ENCODE measurements at places on chromosomes 4 and X.

- no peak for DNase-seq
These were observed 3.3 kb upstream of the ADH7 start for GRCh38 chr4:99438405-99438780.

- no peak for DNase-seq
These were observed 28.2 kb downstream of the PNMA6E start for GRCh38 chrX:153372949-153373348.

GRCh38 chr4:169583563-169583962, 28.8 kb downstream of the NEK1 start:
- no peak for DNase-seq

DNA sequence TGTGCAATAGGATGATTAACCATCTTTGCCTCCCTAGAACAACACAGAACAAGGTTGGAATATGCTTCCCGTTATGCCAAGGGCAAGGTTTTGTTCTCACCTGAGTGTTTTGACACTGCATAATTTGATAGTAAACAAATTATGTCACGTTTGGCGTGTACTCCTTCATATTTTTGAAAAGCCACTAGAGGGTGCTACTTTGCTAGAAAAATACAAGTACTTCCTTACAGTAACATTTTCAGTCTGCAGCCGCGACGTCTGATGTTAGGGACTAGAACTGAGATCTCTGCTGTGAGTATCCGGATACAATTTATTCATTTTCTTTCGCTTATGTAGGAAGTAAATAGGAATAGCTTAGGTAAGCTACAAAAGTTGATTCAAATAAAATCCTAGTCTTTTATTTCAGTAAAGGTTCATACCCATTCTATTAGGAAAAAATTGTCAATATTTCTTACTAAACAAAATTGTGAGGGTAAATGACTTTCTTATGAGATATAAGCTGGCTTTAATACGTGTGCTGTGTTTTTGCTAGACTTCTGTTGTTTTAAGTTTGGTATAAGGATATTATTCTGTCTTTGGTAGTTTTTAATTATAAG, 181.1 kb upstream of the WDFY3 start:
- peak; percentile 35 for DNase-seq

- DNase-seq, result peak; percentile 52
These were observed 63.5 kb downstream of the GPC3 start for GRCh38 chrX:133921764-133922389.

GRCh38 chrX:110218591-110218990, 99.3 kb downstream of the AMMECR1 start:
- no peak for DNase-seq

GRCh38 chr4:169998981-169999380, 27.2 kb downstream of the MFAP3L start:
- DNase-seq, result no peak

GRCh38 chrX:80747832-80748231, 61.8 kb downstream of the BRWD3 start:
- DNase-seq, result no peak

- no peak for DNase-seq
These were observed 210.7 kb upstream of the EOLA2 start for GRCh38 chrX:150148749-150149672.

DNA sequence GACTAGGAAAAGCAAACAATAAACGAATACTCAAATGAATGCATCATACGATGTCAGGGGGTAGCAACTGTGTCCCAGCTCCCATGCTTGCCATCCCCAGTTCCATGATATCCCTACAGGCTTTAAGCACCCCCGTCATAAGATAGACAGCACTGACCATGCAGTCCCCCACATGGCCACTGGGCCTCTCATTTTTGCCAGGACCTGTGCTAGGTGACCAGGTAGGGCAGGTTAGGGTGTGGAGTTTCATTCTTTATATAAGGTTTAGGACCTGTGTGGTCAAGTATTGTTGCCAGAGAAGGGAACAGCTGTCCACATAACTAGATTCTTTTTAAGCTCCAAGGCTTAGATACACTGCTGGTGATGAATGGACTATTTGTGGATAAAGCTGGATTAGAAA, 9.7 kb downstream of the PPEF2 start:
- no peak for DNase-seq

DNA sequence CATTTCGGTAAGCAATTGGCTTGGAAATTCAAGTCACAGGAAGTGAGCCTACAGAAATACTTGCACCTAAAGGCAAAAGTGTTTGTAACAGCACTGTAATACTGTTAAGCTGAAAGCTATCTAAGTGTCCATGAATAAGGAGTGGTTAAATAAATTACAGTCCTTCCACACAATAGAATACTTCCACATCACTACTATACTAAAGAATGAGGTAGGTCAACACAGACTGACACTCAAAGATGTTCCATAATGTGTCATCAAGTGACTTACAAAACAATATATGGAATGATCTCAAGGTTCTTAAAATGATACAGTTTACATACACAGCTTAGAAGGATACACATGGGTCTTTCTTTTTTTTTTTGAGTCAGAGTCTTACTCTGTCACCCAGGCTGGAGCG, 27.0 kb downstream of the SLC10A6 start:
- DNase-seq, result no peak

DNA sequence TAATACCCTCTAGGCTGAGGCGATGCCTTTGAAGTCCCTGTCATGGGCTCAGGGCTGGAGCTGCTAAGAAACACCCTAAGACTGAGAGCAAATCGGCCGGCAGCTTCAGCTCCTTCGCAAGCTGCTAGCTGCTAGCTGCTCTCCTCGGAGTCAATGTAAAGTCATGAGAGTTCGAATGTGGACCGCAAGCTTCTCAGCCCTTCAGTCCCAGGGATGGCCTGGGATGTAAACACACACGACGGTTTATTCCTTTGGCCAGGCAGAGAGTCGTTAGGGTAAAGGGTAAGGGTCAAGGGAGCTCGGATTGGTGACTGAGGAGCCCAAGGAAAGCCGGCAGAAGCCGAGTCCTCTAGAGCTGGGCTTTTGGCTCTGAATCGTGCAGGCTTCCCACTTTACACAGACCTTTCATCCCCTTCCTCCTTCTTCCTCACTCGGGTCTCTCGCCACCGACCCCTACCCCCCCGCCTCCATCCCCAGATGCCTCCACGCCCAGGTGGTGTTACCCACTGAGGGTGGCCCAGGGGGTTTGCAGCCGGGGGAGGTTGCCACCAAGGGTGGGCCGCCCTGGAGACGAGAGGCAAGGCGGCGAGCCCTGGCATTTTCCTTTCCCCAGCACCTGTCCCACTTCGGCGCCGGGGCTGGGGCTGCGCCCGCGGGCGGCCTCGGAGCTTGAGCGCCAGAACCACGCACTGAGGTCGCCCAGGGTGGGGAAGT, 3.1 kb upstream of the BCORL1 start:
- peak; percentile 26 for DNase-seq

DNA sequence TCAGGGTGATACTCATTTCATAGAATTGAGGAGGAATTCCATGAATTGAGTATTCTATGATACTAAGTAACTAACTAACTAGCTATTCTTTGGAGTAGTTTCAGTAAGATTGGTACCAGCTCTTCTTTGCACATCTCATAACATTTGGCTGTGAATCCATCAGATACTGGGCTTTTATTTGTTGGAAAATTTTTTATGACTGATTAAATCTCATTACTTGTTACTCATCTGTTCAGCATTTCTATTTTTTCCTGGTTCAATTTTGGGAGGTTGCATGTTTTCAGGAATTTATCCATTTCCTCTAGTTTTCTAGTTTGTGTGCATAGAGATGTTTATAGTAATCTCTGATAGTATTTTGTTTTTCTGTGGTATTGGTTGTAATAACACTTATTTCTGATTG, 70.8 kb upstream of the FREM3 start:
- DNase-seq, result no peak

GRCh38 chr4:18180892-18181291, 159.3 kb upstream of the LCORL start:
- DNase-seq, result no peak

DNA sequence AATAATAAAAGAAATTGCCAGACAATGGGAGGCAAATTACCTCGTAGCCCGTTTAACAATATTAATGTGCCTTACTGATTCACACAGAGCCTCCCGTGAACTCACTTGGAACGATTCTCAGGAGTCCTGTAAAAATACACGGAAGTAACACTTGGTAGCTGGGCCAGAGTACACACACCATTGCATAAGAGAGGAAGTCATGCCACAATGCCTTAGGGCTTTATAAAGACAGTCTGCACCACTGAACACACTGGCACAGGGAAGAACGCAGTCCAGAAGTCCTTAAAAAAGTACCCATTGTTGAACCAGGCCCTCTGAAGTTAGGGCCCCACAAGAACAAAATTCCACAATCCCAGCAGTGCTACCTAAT, 15.1 kb downstream of the SLC2A9 start:
- no peak for DNase-seq

GRCh38 chr4:80331693-80332092, 3.8 kb upstream of the CFAP299 start:
- DNase-seq, result no peak

GRCh38 chr4:37689353-37690095, 3.3 kb upstream of the RELL1 start:
- DNase-seq, result no peak

DNA sequence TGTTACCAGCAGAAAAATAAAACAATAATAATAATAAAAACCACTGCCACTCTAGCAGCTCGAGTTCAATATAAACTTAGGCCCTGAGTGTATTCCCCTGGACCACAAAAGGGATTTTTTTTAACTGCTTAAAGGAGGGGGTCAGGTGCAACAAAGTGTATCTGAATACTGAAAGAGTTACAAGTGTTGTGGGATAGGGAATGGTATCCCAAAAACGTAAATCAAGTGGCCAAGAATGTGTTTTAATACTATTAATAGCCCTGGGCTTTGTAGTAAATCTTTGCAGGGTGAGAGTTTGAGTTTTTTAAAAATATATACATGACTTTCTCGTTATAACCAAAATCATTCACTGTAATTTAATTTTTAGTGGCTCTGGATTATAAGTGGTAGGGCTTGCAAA, 860.1 kb upstream of the INTU start:
- no peak for DNase-seq

Data from nephron progenitor cell (in vitro differentiated cells).